ENCODE measurements at places on chromosomes 1 and 21.
A peak's percentile ranks its signal among the peaks of the same experiment; 100 is the strongest.

DNA sequence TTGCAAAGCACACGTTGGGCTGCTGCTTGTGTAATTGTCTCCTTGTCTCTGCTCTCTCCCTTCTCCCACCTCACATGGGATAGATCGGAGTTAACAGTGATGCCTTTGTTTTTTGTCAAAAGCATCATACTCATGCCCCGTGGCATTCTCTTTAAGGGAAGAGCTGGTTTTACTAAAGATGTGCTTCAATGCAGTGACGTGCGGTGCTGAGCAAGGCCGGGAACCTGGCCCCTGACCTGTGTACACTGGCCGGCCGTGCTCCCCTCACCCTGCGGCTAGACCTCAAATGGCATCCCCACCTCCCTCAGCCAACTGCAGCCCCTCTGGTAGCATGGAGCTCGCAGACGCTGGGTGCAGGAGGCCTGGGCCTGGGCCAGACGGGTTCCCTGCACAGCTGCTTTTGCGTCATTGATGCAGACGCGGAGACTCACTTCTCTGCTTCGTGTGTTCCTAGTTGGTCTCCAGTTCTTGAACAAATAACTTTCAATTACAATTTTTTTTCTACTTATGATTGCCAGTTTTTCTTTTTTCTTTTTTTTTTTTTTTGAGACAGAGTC lies 19.9 kb downstream of the AGPAT3 start:
- DNase-seq = no peak

DNA sequence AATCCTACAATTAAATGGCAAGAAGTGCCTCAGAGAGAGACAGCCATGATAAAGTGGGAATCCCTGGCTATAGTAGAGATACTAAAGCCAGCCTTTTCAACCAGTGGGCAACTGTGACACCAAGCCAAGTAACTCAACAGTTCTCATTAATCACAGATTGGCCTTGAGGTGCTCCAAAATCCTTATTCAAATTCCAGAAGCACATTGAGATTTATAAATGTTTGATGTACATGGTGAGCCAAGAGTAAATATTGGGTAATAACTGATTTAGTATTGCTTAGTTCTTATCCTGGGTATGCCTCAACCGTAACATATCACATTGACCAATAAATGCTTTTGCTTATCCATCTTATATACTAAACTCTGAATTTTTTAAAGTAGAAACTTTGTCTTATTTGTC lies 17.1 kb downstream of the HAO2 start:
- no peak for DNase-seq

- DNase-seq = no peak
These were observed 421 bp downstream of the PSRC1 start for GRCh38 chr1:109282497-109282951.

- peak; percentile 38 for DNase-seq
These were observed 47.8 kb upstream of the SRSF10 start for GRCh38 chr1:24027838-24028468.

- no peak for DNase-seq
These were observed 4.5 kb downstream of the ZBED6 start for GRCh38 chr1:203799971-203800370.

DNA sequence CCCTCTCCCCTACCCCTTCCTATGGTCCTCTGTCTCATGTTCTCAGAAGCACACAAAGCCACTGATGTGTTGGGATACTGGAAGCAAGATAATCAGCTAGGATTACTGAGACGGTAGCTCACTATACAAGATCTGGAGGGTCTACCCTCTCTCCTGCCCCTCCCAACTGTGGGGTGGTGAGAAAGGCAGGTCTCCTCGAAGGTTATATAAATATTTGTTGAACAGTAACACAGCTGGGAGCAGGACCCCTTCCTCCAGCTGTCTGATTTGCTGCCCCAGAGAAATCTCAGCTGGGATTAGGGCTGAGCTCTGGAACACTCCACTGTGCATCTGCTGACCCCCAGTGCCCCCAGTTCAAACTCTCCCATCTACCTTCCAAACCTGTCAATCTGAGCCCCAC lies 94.2 kb upstream of the IPO9 start:
- no peak for DNase-seq

DNA sequence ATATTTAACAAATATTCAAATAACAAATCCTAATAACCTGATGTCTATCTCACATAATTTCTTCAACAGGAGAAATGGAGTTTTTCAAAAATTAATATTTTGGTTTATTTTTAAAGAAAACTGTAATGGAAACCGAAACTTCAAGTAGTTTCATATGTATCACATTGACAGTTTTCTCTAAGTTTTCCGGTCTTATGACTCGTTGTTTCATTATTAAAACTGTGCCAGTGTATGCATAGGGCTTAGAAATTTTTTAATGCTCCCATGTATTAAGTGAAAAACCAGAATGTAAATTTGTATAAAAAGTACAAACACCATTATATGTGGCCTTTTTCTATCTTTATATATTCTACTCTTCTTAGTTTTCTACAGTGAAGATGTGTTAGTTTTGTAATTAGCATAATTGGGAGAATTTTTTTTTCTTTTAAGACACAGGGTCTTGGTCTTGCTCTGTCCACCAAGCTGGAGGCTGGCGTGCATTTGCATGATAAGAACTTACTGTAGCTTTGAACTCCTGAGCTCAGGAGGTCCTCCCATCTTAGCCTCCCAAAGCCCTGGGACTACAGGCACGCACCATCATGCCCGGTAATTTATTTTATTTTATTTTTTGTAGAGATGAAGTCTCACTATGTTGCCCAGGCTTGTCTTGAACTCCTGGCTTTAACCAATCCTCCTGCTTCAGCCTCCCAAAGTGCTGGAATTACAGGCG lies 43.9 kb upstream of the SAMSN1 start:
- DNase-seq = no peak

DNA sequence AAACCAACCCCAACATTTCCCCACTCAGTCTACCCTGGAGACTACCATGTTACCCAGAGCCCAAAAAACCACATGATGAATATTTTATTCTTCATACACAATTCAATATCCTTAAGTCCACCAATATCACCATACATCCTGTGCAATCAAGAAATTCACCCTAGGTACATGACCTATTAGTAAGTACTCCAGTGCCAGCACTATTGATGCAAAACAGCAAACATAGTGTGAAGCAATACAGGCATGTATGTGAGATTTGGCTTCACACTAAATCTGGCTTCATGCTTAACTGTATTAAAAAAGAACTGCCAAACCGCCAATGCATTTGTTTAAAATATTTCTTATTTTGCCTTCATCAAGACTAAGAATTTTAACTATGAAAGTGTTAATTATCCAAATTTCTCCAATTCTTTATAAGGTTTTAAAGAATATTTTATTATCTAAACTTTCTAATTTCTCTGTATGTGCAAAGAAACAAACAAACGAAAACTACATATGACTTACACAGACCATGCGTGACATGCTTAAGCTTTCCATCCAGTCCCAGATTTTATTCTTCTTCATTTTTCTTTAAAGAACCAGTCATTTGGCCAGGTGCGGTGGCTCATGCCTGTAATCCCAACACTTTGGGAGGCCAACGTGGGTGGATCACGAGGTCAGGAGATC lies 22.4 kb upstream of the TMEM125 start:
- no peak for DNase-seq

GRCh38 chr21:29465546-29465945 lies 166.8 kb downstream of the BACH1 start:
- peak; percentile 54 for DNase-seq

- DNase-seq = no peak
These were observed 4.1 kb downstream of the OLFML3 start for GRCh38 chr1:113983391-113983790.

DNA sequence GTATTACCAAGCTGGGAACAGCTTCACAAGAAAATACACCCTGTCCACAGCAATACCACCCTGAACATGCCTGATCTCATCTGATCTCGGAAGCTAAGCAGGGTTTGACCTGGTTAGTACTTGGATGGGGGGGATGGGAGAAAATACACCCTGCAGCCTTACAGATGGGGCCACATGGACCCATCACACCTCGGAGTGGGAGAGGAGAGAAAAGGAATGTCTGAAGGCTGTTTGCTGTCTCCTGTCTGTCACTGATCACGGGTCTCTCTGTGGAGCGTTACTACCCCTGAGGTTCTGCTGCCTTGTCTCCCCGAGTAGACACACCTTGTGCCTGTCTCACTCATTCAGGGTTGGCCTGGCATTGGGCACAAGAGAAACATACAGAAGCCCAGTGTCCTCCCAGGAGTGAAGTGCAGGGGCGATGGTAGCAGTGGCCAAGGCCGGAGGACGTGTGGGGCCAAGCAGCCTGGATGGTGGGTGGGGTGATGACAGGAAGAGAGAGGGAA lies 48.0 kb downstream of the TEX35 start:
- no peak for DNase-seq

- DNase-seq = peak; percentile 89
These were observed 38.4 kb downstream of the TAS1R2 start for GRCh38 chr1:18820791-18821641.

GRCh38 chr1:58898739-58899586 lies 115.1 kb upstream of the JUN start:
- peak; percentile 86 for DNase-seq

- DNase-seq = no peak
These were observed 120.1 kb downstream of the XPR1 start for GRCh38 chr1:180751921-180752320.

DNA sequence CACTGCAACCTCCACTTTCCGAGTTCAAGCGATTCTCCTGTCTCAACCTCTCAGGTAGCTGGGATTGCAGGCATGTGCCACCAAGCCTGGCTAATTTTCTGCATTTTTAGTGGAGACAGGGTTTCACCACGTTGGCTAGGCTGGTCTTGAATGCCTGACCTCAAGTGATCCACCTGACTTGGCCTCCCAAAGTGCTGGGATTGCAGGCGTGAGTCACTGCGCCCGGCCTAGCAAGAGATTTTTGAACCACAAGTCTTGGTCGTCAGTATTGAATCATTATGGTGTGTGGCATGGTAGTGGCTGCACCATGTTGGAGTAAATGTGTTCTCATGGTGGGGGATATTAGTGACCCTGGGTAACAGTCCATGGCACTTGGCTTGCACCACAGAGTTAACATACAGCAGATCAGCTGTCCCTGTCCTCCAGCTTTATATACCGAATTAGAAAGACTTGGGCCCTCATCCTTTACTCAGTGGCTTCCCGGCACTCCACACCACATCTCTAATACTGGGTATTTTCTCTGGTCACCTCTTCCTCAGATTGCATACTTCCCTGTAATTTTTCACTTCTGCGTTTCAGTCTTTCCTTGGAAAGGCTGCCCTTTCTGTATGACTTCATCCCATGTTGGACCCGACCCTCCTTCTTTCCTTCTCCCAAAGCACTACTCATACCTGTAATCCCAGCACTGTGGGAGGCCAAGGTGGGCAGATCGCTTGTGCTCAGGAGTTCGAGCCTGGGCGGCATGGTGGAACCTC lies 25.1 kb downstream of the AK4 start:
- no peak for DNase-seq

DNA sequence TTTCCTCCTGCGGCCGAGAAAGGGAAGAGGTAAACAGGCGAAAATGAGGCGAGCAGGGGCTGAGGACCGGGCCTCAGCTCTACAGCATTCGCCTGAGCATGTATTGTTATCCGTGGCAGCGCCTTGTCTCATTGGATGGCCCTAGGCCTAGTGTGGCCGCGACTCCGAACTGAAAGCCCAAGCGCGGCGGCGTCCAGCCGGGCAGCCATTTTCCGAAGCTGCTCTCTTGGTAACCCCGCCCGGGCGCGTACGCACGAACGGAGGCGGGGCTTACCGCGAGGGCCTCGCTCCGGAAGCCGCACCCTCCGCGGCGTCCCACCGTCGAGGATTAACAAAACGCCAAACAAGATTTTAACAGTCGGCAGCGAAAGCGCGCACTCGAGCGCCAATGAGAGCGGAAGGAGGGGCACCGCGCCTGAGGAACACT lies 797 bp upstream of the USP1 start:
- DNase-seq = no peak

DNA sequence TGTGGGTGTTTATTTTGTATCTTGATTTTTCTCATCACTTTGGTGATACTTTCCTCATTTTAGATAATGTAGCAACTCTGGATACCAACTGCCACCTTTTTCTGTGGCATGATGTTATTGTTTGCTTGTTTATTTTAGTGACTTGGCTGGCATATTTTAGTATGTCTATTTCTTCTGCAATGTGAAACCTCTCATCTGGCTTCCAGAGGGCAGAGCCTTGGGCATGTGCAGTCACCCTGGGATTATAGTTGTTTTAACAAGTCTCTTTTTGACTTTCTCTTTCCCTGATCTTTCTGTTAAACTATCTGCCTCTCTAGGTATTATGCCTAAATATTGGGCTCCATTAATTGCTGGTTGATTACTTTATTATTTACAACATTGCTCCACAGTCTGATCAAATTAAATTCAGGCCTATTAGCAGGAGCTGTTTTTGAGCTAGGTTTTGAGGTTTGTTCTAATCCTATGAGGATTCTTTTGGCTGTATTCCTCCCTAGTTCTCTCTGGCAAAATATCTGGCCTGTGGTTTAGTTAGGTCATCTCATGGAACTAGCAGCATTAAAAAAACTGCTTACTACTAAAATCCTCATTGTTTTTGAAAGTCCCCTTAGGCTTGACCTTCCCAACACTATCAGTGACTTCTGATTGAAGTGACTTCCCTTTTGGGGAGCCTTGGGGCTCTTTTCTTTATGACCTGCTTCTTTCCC lies 86.4 kb upstream of the FAM78B start:
- no peak for DNase-seq

- no peak for DNase-seq
These were observed 104.4 kb downstream of the NFIA start for GRCh38 chr1:61186753-61187152.

DNA sequence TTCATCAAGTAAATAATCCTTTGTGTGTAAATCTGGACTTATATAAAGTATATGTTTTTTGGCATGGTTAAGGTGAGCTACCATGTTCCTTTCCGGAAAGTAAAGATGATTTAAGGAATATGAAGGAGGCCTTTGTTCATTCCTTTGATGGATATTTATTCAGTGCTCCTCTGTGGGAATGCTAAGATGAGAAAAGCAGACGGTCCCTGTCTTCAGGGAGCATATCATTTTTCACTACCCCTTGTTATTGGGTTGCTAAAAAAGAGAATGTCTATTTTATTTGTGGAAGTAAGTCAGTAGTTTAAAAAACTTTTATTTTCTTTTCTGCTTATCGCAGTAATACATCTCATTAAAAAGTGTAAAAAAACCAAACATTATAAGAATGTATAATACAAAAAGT lies 35.1 kb upstream of the CNN3 start:
- DNase-seq = no peak

DNA sequence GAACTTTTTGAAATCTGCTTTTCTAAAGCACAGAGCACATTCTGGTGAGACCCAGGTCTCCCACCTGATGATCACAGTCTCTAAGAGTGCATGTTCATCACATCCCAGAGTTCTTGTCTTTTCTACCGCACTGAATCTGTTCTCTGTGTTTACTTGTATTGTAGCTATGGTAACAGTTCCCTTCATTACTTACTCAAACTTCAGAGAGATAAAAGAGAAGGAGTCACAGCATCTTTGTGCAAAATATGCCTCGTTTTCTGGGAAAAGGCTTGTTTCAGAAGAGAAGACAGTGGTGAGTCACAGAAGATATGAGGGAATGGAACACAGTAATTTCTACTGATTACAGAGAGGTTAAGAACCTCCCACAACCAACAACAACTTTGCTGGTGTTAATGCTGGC lies 580.6 kb downstream of the PLA2G4A start:
- DNase-seq = no peak

GRCh38 chr1:202107801-202108731 lies 14.7 kb upstream of the GPR37L1 start:
- no peak for DNase-seq
